ENCODE measurements at places on chromosomes 6 and 20. TPM values are rescaled to one million over a fixed set of nuclear protein-coding genes. Genes with fewer than 3 reads are reported as not detected.
A peak's percentile ranks its signal among the peaks of the same experiment; 100 is the strongest.

DNA sequence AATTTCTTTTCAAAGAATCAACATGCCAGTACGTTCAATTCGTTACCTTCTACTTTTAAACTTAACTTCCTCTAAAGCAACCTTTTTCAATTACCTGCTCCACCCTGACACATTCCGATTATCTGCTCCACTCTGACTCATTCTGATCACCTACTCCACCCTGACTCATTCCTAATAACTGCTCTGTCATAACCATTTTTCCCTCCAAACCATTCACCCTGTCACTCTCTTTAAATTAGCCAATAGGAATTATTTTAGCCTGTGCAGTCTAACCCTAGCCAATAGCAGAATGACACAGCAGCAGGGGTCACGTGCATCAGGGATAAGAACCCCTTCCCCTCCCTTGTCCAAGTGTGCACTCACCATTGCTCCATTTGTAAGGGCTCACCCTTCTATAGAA, 557.4 kb upstream of the EYS start:
- no peak for DNase-seq

GRCh38 chr6:129030215-129030614, 147.3 kb downstream of the LAMA2 start:
- DNase-seq = no peak

TTK gene
- total RNA-seq = 4.4 TPM

- no peak for DNase-seq
These were observed 1013.8 kb upstream of the CITED2 start for GRCh38 chr6:140388192-140388802.

DNA sequence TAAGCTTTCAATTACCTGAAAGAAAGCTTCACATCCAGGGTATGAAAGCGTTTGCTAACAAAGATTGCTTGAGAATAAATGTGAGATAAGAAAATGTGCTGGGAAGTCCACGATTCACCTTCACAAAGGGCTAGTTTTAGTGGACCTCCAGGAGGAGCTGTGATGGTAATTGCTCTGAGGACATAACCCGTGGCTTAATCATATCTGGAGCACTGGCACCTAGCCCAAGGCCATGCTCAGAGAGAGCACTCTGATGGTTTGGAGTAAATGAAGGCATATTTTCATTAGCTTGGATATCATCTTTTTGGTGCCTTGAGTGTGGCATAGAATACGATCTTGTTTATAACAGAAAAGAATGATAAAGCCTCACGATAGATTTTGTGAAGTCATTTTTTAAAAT, 46.9 kb upstream of the BACH2 start:
- no peak for DNase-seq

MAP7 gene
- 1.8 TPM for total RNA-seq

- DNase-seq = no peak
These were observed 102.4 kb upstream of the ISM1 start for GRCh38 chr20:13118676-13119075.

PTCRA gene
- total RNA-seq = not detected

- peak; percentile 92 for DNase-seq
These were observed 131.3 kb upstream of the GMDS start for GRCh38 chr6:2376429-2377355.

SRSF6 gene
- 70.1 TPM for total RNA-seq

TFEB gene
- total RNA-seq = 5.6 TPM

DNA sequence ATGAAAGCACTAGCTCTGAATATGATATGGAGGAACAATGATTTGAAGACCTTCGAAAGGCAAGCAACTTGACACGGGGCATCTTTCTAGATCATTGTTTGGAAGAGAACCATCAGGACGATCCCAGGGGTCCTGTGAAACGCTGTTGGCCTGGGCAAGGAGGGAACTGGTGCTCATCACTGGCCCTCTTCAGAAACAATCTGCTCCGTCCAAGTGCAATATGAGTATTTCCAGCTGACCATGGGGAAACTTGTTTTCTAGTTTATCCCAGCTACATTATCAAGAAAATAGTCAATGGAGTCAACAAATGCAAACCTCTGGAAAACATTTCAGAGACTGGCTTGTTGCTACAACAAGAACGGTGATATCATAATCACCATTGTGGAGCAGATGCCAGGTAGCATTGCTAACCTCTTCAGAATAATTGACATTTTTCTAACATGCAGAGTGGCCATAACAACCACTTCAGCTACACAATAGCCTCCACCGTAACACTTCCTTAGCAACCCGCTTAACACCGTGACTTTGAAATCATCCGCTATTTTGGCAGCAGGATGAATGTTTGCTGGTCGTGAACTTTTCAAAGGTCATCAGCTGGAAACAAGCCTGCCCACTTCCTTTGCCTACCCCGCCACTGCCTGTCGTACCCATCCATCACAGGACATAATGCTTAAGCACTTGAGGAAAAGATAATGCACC, 112.0 kb upstream of the PDE10A start:
- no peak for DNase-seq

GRCh38 chr20:32510120-32510600, 75.0 kb downstream of the NOL4L start:
- DNase-seq = peak; percentile 76

- DNase-seq = peak; percentile 90
These were observed 69.1 kb upstream of the BTN3A2 start for GRCh38 chr6:26295691-26296555.

DNA sequence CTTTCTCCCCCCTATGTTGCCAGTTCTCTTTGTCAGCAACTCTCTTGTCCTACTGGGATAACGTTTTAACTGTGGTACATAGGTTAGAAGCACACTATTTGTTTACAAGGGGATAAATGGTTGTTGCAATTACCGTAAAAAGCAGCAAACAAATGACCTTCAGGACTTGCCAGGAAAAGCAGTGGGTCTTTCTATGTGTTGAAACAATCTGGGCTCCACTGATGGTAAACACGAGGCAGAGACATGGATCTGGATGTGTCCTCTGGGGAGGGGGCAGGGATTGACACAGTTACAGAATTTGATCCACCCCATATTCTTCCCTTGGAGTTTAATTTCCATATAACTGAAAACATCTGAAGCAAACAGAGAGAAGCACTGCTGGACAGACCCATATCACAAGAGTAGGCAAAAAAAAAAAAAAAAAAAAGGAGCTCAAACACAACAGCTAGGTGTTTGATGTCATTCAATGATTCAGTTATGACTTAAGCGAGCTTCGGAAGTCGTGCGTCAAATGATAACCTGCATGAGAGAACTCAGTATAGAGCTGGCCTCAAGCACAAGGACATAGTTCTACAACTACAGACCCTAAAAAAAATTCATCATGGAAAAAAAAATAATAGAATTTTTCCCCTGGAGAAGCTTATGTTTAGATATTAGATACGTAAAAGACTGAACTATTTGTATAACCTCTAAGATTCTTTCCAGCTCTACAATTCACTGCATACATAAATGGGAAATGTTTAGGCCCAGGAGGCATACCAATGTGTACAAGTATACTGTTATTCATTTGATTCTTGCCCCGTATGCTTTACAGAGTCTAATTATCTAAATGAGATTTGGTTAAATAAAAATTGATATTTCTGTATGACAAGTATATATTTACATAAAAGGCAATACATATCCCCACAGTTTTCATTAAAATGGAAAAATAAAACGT, 127.7 kb downstream of the ALDH8A1 start:
- no peak for DNase-seq

OSER1 gene
- 47.4 TPM for total RNA-seq

CDH4 gene
- 1.1 TPM for total RNA-seq

PPIL6 gene
- total RNA-seq = 5.3 TPM
